ENCODE measurements at places on chromosomes 3 and 15.

DNA sequence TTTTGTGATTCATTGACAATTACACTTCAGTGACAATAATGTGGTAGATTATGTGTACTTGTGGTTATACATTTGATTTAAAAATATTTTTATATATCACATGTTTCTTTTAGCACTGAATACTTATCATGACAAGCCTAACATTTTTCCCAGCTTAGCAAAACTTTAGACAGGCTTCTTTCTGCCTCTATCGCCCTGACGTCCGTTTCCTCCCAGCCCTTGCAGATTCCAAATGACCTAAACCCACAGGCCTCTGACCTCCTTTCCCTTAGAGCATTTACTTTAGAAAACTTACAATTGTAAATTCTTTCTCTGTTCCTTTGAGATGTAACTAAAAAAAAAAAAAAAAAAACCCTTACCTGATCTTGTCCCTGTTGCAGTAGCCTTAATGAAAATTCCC lies 326.1 kb downstream of the UNC13C start:
- DNase-seq = no peak

- no peak for DNase-seq
Observed at GRCh38 chr3:185936273-185936629, 1.6 kb downstream of the TRA2B start.

DNA sequence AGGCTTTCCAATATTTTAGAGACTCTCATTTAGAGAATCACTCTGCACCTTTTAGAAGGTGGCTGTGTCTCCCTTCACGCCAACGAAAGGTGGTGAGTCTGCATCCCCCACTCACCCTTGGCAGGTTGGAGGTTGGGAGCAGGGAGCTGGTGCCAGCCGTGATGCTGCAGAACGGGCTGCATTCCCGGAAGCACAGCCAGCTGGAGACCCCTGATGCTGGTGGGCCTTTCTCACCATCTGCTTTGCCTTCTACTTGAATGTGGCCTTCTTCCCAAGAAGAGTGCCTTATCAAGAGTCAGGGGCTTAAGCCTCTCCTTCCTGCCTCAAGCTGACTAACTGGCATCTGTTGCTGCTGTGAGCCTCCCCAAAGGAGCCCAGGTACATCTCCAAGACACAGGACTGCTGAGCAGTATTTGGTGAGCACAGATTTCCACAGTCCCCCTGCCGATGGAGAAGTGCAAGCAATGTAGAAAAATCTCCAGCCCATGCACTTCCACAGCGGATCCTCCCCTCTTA lies 17.7 kb upstream of the HEG1 start:
- no peak for DNase-seq

DNA sequence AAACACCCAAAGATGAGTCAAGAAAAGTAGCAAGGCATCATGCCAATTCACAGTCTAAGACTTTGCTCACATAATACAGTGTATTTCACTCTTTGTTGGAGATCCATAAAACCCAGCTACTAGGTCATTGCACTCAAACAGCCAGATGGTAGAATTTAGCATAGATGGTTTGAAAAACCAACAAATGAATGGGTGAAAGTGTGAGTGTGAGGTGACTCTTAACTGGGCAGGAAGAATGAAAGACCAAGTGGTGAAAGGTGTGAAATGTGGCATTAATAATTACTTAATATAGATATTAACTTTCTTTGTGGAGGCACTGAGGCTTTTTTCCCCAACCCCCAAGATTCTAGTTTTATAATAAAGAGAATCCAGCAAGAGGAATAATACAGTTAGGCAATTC lies 159.5 kb downstream of the SQOR start:
- no peak for DNase-seq
